Left ventricle myocardium inferior (tissue), 1 donor: ENCODE measurements at places on chromosomes 2 and 18. TPM values are rescaled to one million over a fixed set of nuclear protein-coding genes. Genes with fewer than 3 reads are reported as not detected.

- DNase-seq = peak; percentile 50
Measured at GRCh38 chr2:25339211-25339674, 2.5 kb downstream of the DNMT3A start.

DNA sequence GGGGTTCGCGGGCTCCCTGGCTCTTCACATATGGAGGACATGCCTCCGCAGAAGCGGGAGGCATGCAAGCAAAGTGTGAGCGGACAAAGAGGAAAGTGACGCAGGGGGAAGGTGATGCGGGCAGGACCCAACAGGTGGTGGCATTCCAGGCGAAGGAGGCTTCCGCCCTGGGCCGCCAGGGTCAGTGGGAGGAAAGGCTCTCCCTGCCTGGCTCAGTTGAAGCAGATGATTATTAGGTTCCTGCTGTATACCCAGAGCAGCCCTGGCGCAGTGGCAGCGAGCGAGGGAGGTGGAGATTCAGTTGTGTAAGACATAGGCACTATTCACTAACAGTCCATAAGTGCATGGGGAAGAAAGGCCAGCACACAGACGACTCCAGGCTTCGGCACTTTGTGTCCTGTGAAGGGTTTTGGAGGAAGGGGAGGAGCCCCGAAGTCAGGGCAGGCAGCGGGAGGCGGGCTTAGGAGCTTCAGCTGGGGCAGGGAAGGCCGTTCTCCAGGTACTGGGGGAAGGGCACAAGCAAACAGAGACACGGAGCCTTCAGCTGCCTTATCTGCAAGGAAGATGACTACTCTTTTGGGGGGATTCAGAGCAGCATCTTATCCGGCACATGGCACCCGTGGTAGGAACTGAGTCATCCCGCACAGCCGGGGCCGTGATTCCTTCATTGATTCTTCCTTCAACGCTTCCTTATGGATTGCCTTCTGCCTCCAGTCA lies 89.8 kb downstream of the TGOLN2 start:
- no peak for DNase-seq

DNA sequence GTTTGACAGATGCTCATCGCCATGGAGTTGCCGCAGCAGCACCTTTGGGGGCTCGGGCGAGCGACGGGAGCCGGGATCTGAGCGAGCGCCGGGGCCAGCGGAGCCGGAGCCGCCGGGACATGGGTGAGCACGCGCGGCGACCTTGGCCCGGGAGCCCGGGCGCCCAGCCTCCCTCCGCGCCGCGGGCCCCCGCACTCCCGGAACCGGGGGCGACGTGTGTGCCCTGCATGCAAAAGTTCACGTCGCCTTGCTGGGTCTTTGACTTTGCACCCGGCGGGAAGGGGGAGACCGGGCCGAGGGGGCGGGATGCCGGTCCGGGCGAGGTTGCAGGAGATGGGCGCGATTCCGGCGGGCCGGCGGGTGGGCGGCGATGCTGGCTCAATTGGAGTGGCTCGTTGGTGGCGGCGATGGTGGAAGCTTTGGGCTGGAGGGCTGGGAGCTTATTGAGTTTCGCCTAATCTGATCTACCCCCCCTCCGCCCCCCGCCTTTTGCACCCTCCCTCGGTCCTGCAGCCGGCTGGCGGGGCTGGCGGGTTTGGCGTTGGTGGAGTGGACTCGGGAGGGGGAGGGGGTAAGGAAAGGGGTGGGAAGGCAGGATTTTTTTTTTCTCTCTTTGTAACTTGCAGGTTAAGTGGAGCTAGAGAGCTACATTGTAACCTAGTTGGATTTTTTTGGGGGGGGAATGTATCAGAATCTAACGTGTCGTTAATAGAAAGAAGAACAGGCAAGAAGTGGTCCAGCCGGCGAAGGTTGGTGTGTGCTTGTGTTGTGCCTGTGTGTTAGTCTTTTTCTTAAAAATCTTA lies at the start of gene SETBP1:
Gene SETBP1, plus strand, starts transcription at position 616 of the 803 bp plus-strand sequence. CDS start 20,459 bp downstream, outside the sequence.
- peak; percentile 66 for DNase-seq

GRCh38 chr2:226902041-226902966 lies 66.5 kb downstream of the RHBDD1 start:
- DNase-seq = no peak

DNA sequence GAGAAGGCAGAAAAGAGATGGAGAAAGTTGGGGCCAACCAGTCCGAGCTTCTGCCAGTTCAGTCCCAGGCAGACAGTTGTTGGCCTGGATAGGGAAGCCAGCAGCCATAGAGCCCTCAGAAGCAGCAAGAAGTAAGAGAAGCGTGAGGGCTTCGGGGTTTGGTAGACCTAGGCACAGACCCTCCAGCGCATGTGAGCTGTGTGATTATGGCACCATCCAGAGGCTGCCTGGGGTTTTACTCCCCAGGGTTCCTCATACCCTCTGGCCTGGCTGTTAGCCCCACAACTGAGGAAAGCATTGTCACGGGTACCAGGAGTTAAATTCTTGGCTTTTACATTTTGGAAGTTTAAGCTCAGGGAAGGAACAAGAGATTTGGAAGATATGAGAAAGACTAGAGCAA lies 93.7 kb upstream of the RAB6C start:
- DNase-seq = no peak

Gene C2orf80
- not detected for total RNA-seq

DNA sequence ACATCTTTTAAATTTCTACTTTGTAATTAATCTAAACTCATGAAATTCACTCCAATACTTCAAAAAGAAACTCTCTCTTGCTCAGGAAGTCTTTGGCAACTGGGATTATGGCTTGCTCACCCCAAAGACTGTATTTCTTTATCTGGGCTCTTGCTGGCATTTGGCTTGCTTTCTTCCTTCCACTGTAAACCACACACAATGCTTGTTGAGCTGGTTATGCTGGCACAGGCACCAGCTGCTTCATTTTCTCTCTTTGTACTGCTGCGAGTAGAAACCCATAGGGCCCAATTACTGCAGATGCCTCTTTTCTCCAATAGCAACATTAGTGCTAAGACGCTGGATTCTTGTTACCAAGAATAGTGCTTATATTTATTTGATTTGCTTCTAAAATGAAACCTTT lies 51.4 kb downstream of the SLC38A11 start:
- DNase-seq = no peak

Gene PHLPP1
- total RNA-seq = 5.9 TPM

DNA sequence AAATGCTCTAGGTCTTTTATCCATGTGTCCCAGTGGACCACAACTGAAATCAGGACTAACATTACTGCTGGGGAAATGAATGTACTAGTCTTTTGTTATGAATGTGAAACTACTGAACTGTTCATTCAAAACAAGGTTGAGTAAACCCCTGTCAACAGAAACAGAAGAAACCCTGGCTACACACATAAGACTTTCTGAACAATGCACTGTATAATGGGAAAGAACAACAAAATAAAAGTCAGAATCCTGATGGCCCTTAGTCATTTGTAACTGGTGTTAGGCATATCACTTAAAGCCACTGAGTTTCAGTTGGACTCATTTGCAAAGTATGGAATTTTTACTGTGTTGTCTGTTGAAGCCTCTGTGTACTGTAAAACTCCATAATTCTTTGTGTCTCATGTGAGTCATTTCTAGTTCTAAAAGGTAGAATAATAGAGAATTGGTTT lies 77.0 kb upstream of the UBXN4 start:
- no peak for DNase-seq

- no peak for DNase-seq
Measured at GRCh38 chr18:42258301-42258965, 303.4 kb downstream of the PIK3C3 start.

Gene IL36RN
- not detected for total RNA-seq

DNA sequence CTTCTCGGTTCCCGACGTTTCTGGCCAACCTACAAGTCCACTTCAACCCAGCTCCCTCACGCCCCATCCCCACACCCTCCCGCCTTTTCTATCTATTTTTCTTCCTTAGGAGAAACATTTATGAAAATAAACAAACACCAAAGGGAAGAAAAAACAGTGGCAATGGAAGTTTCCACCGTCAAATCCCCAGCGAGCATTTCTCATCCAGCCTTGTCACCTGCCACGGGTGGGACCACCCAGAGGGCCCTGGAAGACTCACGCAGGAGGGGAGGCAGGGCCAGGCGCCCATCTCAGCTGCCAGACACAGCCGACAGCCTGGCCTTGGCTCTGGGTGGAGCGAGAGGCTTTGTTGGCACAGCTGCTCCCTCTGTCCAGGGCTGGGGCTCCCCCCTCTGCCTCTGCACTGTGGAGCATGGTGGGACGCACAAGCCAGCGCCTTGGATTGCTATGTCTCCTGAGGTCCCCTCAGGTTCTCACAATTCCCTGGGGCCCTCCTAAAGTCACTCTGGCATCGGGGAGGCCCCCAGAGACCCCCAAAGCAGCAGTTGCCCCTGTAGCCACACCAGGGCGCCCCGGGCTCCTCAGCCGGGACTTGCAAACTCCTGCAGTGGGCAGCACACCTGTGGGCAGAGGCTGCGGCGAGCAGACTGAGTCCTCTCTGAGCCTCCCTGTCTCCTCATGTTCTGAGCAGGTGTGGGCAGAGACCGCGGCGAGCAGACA lies 395.7 kb upstream of the SALL3 start:
- no peak for DNase-seq

Gene PUS10
- 5.5 TPM for total RNA-seq

GRCh38 chr2:65228263-65228750 lies 676 bp downstream of the ACTR2 start:
- no peak for DNase-seq

GRCh38 chr2:241033994-241034393 lies 35.6 kb downstream of the SNED1 start:
- no peak for DNase-seq

Gene BOLL
- total RNA-seq = not detected

GRCh38 chr2:60413069-60413813 lies 140.2 kb downstream of the BCL11A start:
- no peak for DNase-seq
